ENCODE measurements at places on chromosomes 1 and 21.

DNA sequence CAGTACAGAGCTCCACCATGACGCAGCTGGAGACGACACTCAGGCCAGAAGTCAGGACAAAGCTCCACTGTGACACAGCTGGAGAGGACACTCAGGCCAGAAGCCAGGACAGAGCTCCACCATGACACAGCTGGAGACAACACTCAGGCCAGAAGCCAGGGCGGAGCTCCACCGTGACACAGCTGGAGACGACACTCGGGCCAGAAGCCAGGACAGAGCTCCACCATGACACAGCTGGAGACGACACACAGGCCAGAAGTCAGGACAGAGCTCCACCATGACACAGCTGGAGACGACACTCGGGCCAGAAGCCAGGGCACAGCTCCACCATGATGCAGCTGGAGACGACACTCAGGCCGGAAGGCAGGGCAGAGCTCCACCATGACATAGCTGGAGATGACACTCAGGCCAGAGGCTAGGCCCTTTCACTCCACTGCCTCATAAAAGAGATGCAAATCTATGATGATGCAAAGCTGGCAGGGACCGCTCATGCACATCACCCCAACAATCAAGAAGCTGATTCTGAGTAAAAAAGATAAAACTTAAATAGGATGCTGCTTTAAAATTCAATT is 13.6 kb upstream of the OR2B11 start:
- no peak for DNase-seq

GRCh38 chr1:215605011-215605621 is 38.0 kb downstream of the KCTD3 start:
- no peak for DNase-seq

DNA sequence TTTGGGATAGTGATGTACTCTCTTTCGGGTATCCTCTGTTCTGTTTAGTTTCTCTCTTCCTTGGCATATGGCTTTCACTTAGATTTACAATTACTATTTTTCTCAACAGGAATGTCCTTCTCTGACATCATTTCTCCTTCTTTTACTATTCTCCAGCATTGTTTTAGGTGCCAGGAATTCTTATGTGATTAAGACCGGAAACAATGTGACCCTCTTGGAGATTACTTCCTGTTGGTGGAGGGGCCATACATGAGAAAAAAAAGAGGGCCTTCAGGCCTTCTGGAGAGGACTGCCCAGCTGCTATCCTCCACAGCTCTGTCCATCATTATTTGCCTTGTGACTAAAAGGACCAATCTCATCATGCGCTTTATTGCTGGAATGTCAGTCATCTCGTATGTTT is 50.4 kb upstream of the ADAMTS5 start:
- no peak for DNase-seq

GRCh38 chr1:214467078-214467585 is 84.3 kb downstream of the PTPN14 start:
- DNase-seq, result no peak

- DNase-seq, result no peak
Observed at GRCh38 chr1:115145226-115145625, 55.9 kb upstream of the TSPAN2 start.

GRCh38 chr1:21882721-21883415 is 54.2 kb downstream of the HSPG2 start:
- DNase-seq, result no peak

- peak; percentile 48 for DNase-seq
Observed at GRCh38 chr1:33957854-33958253, 94.0 kb downstream of the HMGB4 start.

DNA sequence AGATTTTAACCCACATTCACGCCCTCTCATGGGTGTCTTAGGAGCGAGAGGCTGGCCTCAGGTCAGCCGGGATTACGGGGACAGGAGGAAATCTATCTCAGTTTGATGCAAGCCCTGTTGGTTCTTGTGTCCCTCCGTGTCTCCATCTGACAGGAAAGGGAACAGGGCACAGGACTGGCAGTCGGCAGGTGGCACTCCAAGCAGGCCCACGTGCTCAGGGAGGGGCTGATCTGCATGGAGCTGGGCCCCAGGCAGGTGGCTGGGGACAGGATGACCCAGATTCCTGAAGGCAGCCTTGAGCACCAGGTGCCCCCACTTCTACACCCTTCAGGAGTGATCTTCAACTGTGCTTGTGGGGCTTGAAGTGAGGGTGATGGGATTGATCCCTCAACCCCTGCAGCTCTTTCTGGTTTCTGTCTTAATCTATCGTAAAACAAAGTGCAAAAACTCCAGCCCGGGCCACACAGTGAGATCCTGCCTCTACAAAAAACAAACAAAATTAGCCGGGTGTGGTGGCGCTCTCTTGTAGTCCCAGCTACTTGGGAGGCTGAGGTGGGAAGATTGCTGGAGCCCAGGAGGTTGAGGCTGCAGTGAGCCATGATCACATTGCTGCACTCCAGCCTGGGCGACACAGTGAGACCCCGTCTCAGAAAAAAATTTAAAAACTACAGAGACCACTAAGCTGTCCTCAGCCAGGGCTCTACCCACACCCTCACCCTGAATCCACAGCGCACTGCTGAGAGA is 8.3 kb downstream of the PLEKHG5 start:
- DNase-seq, result no peak

DNA sequence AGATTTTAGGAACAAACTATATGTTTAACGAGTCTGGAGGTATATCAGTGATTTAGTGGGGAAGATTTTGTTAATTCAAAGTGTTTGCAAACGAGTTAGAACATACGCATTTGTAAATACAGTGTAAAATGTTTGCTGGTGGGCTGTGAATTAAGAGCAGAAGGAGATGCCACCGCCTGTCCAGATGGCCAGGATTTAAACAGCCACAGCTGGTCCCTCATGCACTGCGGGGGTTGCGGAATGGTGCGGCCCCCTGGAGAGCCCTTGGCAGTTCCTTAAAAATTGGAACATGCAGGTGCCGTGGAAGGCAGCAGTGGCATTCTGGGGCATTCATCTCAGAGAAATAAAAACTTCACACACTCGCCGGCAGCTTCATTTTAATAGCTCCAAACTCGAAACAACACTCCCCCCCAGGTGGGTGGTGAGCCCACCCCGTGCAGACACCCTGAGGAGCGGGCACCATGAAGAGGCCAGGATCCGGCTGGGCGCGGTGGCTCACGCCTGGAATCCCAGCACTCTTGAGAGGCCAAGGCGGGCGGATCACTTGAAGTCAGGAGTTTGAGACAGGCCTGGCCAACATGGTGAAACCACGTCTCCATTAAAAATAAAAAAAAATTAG is 3.5 kb upstream of the C1orf159 start:
- no peak for DNase-seq

DNA sequence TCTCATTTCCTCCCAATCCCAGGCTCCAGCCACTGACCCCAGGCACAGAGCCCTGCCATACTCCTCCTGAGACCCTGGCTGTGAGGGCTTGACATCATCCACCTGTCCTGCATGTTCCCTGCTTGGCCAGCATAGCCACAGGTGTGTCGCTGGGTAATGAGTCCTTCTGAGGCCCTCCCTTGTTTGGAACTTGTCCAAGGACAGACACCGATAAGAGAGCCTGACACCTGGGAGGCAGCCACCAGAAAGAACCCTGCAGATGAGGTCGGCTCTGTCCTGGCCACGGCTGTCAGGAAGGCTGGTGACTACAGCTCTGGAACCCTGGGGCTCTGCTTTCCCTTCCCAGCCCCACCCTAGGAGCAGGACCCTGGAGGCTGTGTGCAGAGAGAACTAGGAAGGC is 34.6 kb downstream of the TMEM63A start:
- no peak for DNase-seq

DNA sequence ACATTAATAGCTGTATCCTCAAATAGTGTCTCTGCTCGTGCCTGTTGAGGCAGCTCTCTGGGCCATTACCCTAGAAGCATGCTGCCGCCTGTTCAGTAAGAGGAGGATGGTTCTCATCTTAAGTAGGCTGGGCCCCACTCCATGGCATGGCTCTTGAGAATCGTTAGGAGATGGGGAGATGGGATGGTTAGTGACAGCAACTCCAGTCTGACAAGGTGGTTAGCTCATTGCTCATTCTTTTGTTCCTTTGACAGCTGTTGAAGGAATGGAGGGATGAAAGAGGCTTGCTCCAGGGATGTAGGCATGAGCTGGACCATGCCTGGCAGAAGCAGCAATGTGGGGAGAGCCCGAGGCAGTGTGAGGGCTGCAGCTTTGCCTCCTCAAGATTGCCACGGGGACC is 68.2 kb downstream of the MAP10 start:
- no peak for DNase-seq

DNA sequence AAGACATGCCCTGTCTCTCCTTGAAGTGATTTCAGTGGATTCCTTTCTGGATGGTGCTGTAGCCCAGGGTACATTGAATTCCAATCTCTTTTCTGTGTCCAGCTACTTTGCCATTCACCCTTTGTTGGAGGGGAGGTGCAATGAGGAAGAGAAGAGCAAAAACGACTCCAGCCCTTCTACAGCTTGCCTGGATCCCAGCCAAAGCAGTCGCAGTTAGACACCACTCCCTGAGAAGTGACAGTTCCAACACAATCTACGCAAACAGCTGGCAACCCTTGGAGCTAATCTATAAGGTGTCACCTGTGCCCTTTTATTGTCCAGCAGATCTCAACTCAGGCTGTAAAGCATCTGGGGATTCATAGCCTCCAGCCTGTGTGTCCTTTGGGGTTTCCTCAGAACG is 4.6 kb downstream of the CD244 start:
- no peak for DNase-seq

GRCh38 chr21:42115136-42115683 is 44.1 kb downstream of the UMODL1 start:
- DNase-seq, result no peak

Measured in M059J (cell line).